ENCODE measurements at places on chromosomes 16 and 17.

- no peak for DNase-seq
These were observed 30.7 kb downstream of the PRKAR1A start for GRCh38 chr17:68542698-68543463.

GRCh38 chr17:73359987-73360410 lies 48.2 kb upstream of the CDC42EP4 start:
- DNase-seq, result no peak

DNA sequence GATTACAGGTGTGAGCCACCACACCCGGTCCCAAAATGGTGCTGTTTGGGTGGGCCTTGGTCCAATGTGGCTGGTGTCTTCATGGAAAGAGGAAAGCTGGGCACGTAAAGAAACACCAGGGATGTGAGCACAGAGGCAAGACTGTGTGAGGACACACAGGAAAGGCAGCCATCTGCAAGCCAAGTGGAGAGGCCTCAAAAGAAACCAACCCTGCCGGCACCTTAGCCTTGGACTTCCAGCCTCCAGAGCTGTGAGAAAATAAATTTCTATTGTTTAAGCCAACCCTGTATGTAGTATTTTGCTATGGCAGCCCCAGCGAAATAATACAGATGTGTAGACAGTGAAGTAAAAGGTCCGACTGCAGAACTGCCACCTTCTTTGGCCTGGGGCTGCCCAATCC lies 68.7 kb downstream of the SLC39A11 start:
- no peak for DNase-seq

- DNase-seq, result no peak
These were observed 4.1 kb downstream of the ACE start for GRCh38 chr17:63480826-63481487.

- DNase-seq, result no peak
These were observed 223.5 kb downstream of the CYB561 start for GRCh38 chr17:63222655-63223054.

DNA sequence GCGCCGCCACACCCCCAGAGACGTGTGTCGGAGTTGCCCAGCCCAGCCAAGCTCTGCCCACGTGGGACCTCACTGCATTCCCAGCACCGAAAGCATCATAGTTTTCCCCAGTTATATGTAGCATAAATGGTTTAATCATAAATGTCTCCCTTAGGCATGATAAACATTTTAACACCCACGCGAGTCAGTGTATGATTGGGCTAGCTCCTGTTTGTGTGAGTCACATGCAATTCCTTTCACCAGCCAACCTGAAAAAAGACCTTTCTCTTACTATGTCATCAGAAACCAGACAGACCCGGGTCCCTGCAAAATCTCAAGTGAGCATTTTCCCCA lies 9.2 kb downstream of the TAF1C start:
- no peak for DNase-seq

- no peak for DNase-seq
These were observed 218.7 kb downstream of the MRTFB start for GRCh38 chr16:14289692-14290340.

GRCh38 chr16:9027070-9027799 lies 63.5 kb upstream of the USP7 start:
- no peak for DNase-seq

- no peak for DNase-seq
These were observed 5.0 kb downstream of the DPH1 start for GRCh38 chr17:2034806-2035540.

DNA sequence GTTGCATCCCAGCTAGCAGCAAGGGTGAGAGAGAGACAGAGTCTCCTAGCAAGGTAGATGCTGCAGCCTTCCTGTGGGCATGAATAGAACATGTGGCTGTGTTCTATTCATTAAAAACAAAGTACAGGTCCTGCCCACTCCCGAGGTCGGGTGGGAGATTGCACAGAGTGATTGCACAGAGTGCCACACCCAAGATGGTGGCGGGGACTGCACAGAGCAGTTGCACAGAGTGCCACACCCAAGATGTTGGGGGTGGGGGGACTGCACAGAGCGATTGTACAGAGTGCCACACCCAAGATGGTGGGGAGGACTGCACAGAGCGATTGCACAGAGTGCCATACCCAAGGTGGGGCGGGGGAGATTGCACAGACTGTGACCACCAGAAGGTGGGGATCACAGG lies 410.8 kb upstream of the EEF2KMT start:
- no peak for DNase-seq

- no peak for DNase-seq
These were observed 62.7 kb downstream of the SEC14L1 start for GRCh38 chr17:77203436-77203835.

GRCh38 chr17:2484876-2485275 lies 26.8 kb downstream of the METTL16 start:
- no peak for DNase-seq

DNA sequence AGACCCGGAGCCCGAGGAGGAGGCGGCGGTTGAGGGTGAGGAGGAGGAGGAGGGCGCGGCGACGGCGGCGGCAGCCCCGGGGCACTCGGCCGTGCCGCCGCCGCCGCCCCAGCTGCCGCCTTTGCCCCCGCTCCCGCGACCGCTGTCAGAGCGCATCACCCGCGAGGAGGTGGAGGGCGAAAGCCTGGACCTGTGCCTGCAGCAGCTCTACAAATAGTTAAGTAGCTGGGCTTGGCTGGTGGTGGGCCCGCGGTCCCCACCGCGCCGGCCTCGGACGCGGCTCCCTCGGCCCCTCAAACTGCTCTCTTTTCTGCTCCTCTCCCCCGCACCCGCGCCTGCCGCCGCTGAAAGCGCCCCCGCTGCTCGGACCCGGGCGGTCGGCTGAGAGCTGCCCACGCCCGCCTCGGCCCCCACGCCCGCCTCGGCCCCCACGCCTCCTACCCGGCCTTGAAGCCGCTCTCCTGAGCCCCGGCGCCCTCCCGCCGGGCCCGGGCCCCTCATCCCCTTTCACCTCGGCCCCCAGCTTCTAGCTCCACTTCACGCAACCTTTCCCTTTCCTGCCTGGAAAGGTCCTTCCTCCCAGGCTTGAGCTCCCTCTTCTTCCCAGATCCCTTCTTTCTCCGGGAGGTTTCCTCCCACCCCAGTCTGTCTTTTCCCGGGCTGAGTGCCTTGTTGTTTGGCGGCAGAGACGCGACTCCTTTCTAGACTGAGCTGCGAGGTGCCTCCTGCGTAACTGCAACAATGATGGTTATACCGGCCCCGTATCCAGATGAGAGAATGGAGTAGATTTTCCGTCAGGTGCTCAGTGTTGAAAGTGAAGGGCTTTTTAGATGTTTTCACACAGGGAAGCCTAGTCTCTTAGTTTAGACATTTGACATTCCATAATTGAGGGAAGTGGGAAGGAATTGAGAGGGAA lies 850 bp downstream of the PPM1E start:
- DNase-seq, result no peak

- DNase-seq, result no peak
These were observed 1.8 kb upstream of the CXCL16 start for GRCh38 chr17:4741544-4741943.

- DNase-seq, result no peak
These were observed 25.9 kb downstream of the BCO1 start for GRCh38 chr16:81264386-81264785.

- DNase-seq, result no peak
These were observed 2.9 kb downstream of the XPO6 start for GRCh38 chr16:28208824-28209223.

DNA sequence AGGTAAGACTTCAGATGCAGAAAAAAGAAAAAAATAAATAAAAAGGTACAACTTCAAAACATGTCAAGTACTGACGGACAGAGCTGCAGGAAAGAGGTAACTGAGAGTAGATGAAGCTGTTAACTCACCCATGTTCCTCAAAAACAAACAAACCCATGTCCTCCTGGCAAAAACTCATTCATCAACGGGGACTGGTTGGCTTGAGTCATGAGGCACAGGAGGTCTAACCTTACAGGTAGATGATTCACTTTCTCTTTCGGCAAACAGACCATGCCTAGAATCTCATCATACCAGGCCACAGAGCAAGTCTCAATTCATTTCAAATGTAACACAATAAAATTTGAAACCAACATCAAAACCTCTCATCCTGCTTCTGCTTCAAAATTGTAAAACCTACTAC lies 12.3 kb upstream of the FASN start:
- no peak for DNase-seq

- DNase-seq, result no peak
These were observed 4.1 kb downstream of the CCDC102A start for GRCh38 chr16:57532266-57532625.

DNA sequence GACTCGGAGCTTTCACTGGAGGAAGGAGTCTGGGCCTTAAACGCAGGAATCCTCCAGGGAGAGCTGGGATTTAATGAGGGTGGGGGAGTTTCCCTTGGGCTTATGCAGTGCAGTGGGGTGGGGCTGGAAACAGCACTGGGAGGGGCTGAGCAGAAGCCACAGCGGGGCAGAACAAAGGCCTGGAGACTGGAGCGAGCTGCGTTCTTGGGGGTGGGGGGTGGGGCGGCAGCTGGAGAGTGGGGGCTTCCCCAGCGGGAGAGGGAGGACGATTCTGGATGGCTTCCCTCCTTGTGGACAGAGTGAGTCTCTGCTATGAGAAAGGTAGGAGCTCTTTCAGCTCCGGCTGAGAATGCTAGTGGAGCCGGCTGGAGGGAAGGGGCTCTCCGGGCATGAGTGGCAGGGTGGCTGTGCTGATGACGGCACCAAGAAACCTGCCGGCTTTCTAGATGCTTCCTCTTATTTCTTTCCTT lies 406.0 kb downstream of the SEC14L1 start:
- no peak for DNase-seq

GRCh38 chr17:75888484-75888883 lies 8.3 kb downstream of the TRIM65 start:
- DNase-seq, result no peak

- DNase-seq, result no peak
These were observed 76.6 kb downstream of the PARN start for GRCh38 chr16:14553447-14553846.

DNA sequence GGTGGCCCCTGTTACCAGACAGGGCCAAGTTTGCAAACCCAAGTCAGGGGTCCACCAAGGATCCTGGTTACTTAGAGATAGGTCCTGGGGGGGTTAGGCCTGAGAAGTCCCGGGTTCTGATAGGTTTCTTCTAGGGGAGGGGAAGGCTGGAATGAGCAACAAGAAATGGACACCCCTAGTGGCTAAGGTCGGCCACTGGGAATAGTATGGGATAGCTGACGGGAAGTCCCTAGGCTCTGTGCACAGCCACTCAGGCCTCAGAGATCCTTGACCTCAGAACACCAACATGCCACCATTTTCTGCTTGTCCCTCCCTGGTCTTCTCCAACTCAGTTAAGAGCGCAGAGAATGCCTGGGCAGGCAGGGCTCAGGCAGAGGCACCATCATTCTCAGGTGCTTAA lies 13.4 kb downstream of the TK2 start:
- DNase-seq, result no peak

DNA sequence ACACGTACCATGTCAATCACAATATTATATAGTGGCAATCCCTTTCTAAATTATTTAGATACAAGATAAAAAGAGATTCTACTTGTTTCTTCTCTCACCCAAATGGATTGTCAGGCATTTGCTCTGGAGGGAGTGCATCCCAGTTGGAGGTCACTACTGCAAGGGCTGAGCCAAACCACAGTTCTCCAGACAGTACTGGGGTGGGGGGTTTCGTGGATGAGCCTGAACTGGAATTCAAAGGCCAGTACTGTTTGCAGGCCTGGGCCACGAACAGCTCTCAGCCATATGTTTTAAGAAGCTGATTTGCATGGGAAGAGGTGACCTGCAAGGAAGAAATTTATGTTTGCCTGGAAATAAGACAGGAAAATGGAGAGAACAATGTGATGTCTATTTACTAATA lies 314.9 kb downstream of the PMP22 start:
- DNase-seq, result no peak

Data from GF-D8 (cell line).